Activated CD4-positive, alpha-beta T cell treated with anti-CD3 and anti-CD28 coated beads, Interleukin-10, Interleukin-2, amounts not matched to agents 100 ng/mL and 50 ng/mL, durations not matched to agents 16 hours and 8 hours (primary cell): ENCODE measurements at places on chromosomes 2 and 18.

DNA sequence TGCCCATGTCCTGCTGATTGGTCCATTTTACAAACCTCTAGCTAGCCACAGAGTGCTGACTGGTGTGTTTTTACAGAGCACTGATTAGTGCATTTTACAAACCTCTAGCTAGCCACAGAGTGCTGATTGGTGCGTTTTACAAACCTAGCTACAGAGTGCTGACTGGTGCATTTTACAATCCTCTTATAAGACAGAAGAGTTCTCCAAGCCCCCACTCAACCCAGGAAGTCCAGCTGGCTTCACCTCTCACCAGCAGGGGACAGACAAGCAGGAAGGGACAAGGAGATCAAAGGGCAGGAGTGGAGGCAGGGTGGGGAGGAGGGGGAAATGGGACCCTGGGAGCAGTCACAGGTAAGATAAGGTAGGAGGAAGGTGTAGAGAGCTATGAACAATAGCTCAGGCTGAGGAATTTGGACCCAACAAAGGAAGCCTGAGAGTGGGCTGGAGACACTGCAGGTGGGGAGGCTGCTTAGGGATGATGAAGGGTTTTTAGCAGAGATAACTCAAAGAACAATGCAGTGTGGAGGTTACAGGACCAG is 37.1 kb downstream of the SH2D6 start:
- no peak for DNase-seq

DNA sequence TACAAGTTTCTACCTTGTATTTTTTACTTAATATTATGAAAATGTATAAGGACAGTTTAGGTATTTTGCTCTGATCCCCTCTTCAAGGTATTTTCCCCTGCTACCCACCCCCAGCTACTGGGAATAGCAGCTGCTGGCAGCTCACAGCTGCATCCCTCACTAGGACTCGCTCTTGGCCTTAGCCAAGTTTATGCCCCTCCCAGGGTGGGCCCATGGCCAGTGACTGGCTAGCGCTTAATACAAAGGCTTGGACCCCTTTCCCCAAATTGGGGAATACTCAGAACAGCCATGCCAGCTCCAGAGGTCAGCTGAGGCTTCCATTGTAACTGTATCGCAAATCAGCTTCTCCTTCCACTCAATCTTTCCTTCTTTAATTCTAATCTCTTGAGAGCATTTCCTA is 131.3 kb downstream of the GFPT1 start:
- no peak for DNase-seq

DNA sequence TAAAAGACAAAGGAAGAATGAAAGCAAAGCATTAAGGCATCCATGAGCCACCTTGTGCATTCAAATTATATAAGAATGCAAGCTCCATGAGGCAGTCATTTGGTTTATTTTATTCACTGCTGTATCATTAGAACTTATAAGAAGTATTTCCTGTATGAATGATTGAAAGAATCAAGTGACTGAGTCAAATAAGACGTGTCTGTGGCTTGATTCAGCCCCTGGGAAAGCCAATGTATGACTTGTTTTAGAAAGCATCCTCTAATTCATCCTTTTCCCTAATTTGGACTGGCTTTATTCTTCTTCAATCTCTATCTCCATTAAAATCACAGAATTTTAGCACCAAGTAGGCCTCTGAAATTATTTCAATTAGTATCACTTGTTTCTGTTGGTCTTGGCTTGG is 461.1 kb downstream of the LPIN1 start:
- no peak for DNase-seq

DNA sequence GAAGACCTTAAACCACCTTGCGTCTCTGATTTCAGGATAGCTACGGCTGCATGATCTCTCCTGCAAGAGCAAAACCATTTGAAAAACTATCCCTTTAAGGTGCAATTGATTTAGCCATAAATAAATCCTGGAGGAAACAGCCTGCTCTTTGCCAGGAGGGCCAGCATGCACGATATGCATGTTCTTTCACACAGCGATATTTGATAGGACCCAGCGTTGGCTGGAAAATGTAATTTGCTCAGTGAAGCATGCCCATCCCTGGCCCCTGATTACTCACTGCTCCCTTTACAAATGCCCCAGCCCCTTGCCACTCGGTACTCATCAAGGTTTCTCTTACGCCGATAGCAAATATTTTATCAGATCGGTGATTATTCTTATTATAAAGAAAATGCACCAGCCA is 315.4 kb downstream of the CDH2 start:
- no peak for DNase-seq

DNA sequence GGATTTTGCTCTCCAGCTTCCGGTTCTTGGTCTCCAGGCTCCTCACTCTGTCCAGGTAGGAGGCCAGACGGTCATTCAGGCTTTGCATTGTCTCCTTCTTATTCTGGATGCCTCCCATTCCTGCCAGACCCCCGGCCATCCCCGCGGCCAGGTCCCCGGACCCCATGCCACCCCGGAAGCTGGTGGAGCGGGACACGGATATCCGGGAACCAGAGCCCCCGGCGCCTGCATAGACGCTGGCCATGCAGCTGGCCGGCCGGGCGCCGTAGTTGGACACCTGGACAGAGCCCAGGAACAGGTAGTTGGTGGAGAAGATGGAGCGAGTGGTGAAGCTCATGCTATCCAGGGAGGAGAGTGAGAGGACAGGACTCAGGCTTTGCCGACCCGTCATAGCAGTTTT is 23.5 kb upstream of the PPP1R1C start:
- DNase-seq = no peak

DNA sequence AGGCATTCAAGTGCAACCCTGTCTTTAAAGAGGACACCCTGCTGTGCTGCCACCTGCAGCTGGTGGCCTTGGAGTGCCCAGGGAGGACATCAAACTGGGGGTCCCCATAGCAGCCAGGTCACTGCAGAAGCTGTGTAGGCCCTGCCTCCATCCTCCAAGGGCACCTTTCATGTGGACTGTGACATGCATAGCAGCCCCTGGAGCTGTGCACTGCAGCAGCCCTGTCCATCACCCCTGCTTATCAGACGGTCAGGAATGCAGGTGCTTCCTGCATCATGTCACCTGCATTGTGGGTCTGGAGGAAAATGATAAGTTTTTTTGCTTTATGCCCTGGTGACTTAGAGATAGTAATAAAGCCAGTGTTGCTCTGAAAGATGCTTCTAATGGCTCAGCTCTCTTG is 155.7 kb downstream of the DYSF start:
- no peak for DNase-seq

DNA sequence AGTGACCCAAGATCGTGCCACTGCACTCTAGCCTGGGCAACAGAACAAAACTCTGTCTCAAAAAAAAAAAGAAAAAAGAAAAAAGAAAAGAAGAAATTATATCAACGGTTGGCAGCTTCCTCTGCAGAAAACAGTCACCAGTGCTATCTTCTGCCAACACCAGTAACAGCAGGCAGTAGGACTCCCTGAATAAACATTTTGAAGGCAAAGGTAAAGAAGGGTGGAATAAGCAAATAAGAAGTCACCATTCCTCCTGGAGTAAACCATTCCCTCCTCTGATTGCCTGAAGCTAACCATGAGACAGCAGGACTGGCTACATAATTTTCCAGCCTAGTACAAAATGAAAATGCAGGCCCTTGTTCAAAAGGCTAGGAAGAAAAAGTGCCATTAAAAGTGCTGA is 9.0 kb upstream of the RNF103 start:
- DNase-seq = no peak

- DNase-seq = no peak
Observed at GRCh38 chr18:814300-815084, 2.5 kb upstream of the YES1 start.

- DNase-seq = peak; percentile 86
Observed at GRCh38 chr2:200862532-200863000, 1.9 kb downstream of the CLK1 start.

DNA sequence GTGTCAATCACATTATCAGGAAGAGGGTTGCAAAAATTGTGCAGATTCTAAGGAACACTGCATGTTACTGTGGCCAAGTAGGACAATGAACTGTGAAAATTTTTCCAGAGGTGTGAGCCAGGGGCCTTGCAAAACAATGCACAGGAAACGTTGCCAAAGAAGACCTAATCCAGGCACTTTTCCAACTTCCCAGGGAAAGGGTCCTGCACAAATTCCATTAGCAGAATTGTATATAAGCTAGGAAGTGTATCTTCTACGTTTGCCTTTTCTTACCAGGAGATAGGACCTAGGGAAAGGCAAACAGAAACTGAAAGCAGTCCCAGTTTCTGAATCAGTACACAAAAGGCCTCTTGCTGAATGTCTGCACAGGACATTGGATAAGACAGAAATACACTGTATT is 1888.3 kb upstream of the CELF4 start:
- DNase-seq = no peak

DNA sequence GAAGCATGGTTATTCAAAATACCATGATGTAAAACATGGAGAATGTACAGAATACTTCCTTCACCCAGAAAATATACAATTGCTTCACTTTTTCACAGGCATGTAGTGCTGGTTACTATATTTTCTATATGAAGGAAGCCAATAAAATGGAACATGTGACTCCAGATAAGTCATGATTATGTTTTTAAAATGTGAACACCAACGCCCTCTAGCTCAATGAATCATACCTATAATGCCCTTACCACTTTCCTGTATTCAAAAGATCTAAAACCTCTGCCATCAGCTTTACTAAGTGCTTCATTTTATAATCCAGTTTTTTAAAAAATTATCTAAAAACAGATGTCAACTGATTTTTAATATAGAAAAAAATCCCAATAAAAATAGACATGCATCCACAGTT is 59.9 kb downstream of the SMAD2 start:
- DNase-seq = no peak

DNA sequence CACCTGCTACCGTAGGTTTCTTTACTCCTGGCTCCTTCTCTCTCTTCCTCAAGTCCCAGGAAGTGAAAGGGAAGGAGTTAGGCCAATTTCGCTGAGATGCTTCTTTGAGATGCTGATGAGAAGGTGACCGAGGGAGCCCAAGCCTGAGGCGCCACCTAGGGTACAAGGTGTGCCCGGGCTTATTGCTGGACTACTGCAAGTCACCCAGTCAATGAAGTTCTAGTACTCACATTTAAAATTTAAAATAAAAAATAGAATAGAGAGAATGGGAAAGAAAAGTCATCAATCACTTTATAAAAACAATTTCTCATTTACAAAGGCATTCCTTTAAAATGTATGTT is 45.3 kb downstream of the ACAA2 start:
- peak; percentile 21 for DNase-seq

DNA sequence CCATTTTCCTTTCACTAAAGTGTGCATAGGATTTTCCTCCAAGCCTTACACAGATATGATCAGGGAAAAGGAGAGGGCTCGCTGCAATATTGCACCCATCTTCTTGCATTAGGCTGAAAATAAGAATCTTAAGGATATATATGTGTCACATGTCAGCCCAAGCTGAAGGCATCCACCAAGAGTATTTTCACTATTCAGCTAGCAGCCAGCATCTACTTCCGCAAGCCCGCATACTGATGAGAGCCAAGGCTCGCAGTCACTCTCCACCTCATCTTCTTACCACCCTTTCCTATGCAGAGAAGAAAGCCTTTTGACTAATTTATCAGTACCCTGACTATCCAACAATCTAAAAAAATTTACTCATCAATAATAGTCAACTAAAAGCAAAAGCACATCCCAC is 6.1 kb downstream of the TMEM163 start:
- DNase-seq = no peak

GRCh38 chr2:119260646-119261492 is 37.2 kb downstream of the STEAP3 start:
- DNase-seq = no peak
